ENCODE measurements at places on chromosomes 2 and 18.

DNA sequence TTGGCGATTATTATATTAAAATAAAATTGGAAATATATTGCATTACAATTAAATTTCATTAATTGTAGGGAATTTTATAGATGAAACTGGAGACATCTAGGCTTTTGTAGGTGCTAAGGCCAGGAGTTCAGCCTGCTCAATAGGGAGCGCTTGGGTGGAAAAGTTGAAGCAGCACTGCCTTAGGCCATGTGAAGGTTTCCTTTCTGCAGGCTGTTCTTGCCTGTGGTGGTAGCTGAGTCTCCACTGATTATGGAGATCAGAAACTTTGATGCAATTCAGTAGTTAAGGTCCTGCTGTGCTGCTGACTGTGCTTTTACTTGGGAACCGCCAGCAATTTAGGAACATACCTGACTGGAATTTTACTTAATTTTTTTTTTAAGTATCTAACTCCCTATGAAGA, 179.9 kb upstream of the BOD1L2 start:
- DNase-seq: no peak

DNA sequence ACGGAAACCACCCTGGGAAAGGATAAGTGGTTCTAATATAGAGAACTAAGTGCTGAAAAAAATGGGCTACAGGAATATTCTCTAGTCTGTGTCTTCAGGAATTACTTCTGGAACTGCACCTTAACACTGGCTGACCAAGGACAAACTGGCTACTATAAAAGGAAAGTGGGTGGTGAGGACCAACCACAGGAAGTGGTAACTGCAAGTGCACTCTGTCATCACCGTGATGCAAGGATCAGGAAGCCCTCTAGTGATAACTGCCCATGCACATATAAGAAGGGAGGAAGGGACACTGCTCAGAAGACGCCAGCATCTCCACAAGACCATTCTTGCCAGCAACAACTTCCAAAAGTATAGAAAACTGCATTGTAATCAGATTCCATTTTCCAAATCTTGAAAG, 424.4 kb upstream of the RGPD4 start:
- DNase-seq: no peak

DNA sequence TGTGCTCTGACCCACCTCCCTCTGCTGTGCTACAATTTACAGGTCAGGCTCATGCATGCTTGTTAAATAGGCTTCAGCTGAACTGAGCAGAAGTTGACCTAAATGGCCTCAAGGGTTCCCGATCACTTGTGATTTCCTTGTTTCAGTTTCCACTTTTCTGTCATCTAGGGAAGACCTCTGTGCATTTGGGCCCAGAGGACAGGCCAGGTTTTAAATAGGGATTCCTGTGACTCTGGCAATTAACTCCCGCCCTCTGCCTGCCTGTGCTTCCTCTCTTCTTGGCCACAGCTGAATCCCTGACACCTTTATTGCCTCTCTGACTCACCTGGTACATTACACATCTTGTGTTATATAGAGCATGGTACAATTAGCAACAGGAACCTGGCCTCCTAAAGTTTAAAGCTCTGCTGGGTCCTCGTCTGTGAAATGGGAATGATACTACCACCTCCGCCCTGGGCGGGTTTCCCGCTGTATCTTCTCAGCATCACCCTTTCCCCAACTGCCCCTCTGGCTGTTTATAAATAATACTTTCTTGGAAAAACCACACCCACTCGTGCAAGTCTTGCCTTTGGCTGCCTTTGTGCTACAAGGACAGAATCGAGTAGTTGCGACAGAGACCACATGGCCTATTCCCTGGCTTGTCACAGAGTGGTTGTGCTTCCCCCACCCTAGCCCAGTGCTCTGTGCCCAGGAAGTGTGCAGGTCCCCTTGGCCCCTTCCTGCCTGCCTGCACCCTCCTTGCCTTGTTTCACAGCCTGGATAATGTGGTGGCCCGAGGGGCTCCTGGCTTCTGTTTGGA, 7.9 kb downstream of the CABLES1 start:
- DNase-seq: no peak

- DNase-seq: no peak
These were observed 36.2 kb upstream of the BMP10 start for GRCh38 chr2:68907232-68907919.

- DNase-seq: no peak
These were observed 4.7 kb downstream of the SEPTIN2 start for GRCh38 chr2:241320394-241320793.

GRCh38 chr2:172972005-172972619, 103.5 kb upstream of the MAP3K20 start:
- no peak for DNase-seq

GRCh38 chr2:20390524-20391123, 40.0 kb upstream of the PUM2 start:
- no peak for DNase-seq

- DNase-seq: no peak
These were observed 140.4 kb downstream of the ANKRD44 start for GRCh38 chr2:197170208-197170607.

DNA sequence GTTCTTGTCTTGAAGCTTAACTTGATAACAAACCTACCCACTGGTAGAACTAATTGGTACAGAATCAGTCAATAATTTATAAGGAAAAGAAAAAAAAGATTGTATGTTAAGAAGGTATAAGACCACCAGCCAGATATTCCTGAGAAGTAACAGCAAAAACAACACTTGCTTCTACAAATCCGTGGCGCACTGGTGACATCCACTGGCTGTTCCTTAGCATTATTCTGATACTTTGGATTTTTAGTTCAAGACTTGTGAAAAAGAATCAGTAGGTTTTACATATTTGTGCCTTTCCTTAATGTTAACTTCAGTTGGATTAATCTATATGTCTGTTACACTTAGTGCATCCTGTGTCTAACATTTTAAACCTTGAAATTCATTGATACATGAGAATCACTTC, 141.8 kb downstream of the GRB14 start:
- peak; percentile 28 for DNase-seq

DNA sequence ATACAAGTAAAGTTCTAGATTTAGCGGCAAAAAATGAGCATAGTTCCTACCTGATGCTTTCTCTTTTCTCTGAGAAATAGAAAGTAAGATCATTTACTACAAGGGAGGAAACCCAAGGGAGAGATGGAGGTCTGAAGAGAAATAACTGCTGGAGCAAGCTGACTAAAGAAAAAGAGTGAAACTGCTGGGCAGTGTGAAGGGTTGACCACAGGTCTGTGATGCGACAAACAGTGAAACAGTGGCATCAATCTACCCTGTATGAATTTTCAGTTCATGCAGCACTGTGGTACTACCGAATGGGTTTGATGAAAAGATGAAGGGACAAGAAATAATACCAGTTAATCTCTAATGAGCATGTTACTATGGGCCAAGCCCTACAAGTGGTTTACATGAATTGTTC, 52.2 kb downstream of the CUL3 start:
- DNase-seq: no peak

DNA sequence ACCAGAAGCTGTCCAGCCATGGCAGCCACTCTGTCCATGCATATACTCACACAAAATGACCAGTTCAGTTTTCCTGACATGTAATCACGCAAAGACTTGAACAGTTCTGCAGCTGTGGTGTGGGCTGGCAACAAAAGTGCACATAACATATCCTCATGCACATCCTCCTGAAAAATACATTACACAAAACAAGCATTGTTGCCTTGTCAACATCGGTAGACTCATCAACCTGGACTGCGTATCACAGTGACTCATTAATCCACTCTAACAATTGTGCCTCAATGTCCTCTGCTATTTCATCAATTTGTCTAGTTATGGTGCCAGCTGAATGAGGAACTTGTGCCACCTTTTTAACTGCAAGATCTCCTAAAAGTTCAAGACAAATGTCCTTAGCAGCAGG, 19.5 kb downstream of the RBKS start:
- no peak for DNase-seq

- DNase-seq: no peak
These were observed 144.0 kb upstream of the IL1R2 start for GRCh38 chr2:101847661-101848339.

GRCh38 chr18:65769652-65770051, 18.8 kb downstream of the CDH7 start:
- DNase-seq: no peak

GRCh38 chr2:25301453-25302352, 40.0 kb downstream of the DNMT3A start:
- DNase-seq: no peak

- DNase-seq: no peak
These were observed 26.1 kb upstream of the SLC38A11 start for GRCh38 chr2:164981217-164981990.

DNA sequence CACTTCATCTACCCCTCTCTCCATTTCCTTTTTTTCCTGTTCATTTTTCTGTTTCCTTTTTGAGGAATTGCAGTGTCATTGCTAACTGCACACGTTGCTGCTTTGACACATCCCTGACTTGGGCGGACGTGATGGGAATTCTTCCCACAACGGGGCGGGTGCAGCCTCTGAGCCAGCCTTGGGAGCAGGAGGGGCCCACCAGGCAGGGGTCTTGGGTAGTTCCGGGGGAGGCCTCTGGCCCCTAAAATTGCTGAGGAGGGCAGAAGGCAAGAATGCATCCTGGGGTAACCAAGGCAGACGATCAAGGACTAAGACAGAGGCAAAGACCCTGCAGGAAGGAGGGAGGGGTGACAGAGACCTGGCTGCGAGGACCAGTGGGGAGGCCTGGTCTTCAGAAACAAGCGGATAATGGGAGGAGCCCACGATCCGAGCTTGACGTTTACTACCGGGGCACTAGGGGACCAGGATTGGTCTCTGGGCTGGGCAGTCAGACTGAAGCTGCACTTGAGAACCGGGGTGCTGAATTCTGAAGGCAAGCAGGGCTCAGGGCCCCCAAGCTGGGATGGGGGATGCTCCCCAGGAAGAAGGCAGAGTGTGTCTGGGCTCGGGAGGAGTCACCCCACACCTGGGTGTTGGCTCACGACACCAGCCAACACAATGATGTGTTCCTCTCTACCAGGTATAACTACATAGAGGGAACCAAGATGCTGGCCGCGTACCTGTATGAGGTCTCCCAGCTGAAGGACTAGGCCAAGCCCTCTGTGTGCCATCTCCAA, 14.8 kb upstream of the CNDP1 start:
- no peak for DNase-seq

DNA sequence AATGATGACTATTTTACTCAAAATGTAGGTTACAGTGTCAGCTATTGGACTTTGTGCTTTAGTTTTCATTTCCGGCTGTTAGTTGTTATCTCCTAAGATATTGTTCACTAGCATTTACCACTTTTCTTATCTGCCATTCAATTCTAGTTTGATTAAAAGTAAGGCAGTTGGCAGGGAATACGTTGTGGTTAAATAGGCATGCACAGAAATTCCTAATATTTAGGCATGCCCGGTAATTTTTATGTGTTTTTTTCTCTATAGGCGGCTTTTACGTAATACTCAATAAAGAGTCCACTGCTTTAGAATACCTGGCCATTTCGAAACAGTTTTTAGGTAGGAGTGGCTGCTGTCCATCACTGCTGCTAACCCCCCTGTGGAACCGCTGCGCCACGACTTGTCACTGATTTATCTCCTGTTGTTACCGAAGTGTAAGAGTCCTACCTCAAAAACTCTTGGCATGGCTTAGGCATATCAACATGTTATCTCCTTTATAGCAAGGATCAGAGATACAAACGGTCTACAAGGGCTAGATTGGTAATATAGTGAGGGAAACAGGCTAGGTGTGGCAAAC, 39.5 kb downstream of the BABAM2 start:
- DNase-seq: no peak

GRCh38 chr18:75527848-75528685, 100.6 kb upstream of the SMIM21 start:
- DNase-seq: no peak

GRCh38 chr2:18792226-18792629, 202.9 kb upstream of the NT5C1B start:
- DNase-seq: no peak

DNA sequence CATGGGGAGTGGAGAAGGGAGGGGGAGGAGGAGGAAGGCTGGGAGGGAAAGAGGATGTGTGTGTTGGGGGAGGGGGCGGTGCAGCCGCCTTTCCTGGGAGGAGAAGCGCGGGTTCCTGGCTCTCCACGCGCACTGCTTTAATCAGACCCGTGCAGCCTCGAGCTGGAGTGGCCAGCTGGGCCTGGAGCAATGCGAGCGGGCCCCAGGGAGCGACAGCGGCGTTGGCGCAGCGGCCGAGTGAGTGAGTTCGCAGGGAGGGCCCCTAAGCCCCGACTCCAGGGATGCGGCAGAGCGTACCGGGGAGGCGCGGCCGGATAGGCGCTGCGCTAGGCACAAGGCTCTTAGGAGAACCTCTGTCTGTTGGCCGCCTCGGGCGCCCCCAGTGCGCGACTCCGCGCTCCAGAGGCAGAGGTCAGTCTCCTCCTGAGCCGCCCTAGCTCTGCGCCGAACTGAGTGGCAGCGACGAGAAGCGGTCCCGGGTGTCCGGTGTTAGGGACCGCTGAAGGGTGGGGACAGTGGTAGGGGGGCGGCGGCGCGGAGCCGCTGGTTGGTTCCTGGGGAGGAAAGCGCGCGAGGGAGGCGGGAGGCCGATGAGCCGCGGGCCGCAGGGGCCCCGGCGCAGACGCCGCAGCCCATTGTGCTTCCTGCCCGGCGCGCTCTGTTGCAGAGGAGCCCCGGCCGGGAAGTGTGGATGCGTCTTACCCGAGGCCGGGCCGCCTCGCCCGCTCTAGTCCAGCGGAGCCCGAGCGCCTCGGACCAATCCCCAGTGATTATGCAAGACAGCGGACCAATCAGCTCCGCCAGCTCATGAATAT, 455 bp upstream of the DLX1 start:
- DNase-seq: peak; percentile 96

- no peak for DNase-seq
These were observed 85.2 kb upstream of the SESTD1 start for GRCh38 chr2:179349670-179350303.

GRCh38 chr2:127672341-127673224, 2.7 kb downstream of the LIMS2 start:
- DNase-seq: no peak

GRCh38 chr18:73245345-73245744, 377.6 kb upstream of the NETO1 start:
- no peak for DNase-seq

GRCh38 chr2:166917415-166917814, 29.1 kb downstream of the XIRP2 start:
- no peak for DNase-seq

GRCh38 chr2:51959696-51960095, 927.8 kb upstream of the NRXN1 start:
- no peak for DNase-seq

- no peak for DNase-seq
These were observed 891.3 kb upstream of the LRRTM1 start for GRCh38 chr2:81195774-81196382.

GRCh38 chr2:236749346-236749745, 179.7 kb downstream of the ACKR3 start:
- no peak for DNase-seq

GRCh38 chr2:196590286-196590685, 49.2 kb upstream of the CCDC150 start:
- DNase-seq: no peak

DNA sequence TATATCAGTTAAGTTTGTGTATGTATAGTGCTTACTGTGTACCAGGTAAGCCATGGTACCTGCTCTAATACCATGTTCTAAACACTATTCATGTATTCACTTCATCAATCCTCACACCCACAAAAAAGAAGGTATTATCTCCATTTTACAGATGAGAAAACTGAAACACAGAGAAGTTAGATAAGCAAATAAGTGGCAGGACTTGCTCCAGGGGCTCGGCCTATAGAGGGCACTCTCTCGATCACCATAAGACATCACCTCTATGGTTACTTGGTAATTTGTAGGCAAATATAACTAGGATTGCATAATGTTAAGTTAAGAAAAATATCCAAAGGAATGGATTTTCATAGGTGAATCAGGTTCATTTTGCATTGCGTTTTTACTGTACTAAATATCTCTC, 118.1 kb upstream of the FN1 start:
- DNase-seq: no peak

- no peak for DNase-seq
These were observed 144.6 kb downstream of the CABLES1 start for GRCh38 chr18:23279931-23280330.

GRCh38 chr2:217698691-217699090, 304.1 kb downstream of the TNS1 start:
- DNase-seq: no peak

All from NCI-H345 (cell line).